NCI-H1694 (cell line): ENCODE measurements at places on chromosomes 1 and 21.

DNA sequence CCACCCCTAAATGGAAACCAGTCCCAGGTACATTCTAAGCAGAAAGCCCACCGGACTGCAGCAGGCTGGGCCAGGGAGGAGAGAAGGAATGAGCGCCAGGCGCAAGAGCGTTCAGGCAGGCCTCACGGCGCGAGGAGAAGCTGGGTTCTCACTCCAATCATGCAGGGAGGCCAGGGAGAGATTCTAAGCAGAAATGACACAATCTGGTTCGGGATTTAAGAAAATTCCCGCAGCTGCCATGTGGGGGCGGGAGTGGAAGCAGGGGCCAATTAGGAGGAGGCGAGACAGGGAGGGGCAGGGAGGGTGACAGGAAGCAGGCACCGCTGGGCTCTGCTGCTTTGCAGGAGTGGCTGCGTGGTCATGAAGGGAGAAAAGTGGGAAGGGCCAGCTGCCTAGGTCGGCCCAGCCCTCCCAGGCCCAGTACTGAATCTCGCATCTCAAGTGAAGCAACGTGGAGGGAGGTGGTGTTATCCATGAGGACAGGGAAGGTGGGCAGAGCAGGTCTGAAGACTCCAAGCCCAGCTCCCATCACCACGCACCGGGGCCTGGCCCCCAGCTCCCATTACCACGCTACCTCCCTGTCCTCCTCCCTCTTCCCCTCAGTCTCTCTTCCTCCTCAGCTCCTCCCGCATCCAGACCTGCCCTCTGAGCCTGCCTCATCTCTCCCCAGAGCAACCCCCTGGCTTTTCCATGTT is 11.8 kb downstream of the NPHP4 start:
- DNase-seq: no peak

GRCh38 chr1:57124768-57125446 is 159.1 kb upstream of the C8B start:
- no peak for DNase-seq

- DNase-seq: no peak
These were observed at the start of gene CD52 for GRCh38 chr1:26317612-26318337. Gene CD52, plus strand, starts transcription at chr1:26317958. Its CDS starts 60 bp downstream, at chr1:26318018.

DNA sequence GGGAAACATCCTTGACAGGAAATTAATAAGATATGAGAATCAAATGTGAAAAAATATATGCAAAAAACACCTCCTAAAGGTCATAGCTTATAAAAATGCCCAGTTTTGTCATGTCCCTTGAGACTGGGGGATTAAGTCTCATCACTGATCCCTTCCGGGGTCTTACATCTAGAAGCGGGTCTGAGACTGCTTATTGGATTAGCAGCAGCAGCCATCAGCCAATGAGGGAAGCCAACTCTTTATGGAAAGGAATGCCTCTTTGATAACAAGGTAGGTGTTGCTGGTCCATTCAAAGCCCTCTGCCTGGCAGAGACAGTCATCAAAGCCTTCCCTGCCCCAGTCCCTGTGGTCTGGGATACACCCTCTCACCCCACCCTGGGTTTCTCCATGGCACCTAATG is 3.9 kb upstream of the CACNA1S start:
- DNase-seq: no peak

- no peak for DNase-seq
These were observed 304.5 kb downstream of the BARHL2 start for GRCh38 chr1:90412563-90412962.

- no peak for DNase-seq
These were observed 51.5 kb downstream of the LUZP1 start for GRCh38 chr1:23116921-23117699.

DNA sequence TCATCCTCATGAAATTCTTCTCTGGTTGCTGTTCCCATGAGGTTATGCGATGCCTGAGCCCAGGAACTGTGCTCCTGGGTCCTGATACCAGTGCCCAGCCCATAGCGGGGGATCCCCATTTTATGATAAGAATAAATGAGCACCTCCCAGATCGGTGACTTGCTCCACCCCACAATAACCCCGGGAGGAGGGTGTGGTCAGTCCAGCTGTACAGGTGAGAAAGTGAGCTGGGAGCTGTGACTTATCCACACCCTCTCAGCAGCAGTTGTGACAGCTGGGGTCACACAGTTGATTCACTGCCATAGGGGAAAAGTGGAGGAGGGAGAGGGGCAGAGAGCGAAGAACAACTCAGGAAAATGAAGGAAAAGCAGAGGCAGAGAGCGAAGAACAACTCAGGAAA is 33.4 kb downstream of the OR2G3 start:
- no peak for DNase-seq

DNA sequence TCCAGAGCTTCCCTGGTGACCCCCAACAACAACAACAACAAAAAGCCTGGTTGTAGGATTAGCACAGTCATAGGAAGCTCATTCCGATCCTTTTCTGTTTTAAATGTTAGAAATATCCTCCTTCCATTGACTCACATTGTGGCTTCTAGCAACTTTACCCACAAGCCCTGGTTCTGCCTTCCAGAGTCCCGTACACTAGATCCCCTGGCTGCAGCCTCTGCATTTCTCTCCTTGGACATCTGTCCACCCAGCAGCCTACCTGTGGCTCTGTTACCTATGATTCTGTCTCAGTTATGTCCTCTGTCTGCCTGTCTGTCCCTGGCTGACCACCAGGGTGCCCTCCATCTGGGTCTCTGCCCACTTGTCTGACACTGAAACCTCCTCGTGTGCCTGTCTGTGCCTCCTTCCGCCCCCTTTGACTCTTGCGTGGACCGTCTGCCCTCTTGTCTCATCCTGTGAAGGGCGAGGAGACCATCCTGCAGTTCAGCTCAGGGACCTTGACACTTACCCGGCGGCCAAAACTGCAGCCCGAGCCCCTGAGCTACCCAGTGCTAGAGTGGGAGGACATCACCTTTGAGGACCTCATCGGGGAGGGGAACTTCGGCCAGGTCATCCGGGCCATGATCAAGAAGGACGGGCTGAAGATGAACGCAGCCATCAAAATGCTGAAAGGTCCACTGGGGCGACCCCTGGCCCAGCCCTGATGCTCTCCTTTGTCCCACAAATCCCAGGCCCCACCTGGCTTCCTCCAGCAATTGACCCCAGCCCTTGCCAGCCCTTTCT is 16.1 kb downstream of the TIE1 start:
- DNase-seq: no peak

DNA sequence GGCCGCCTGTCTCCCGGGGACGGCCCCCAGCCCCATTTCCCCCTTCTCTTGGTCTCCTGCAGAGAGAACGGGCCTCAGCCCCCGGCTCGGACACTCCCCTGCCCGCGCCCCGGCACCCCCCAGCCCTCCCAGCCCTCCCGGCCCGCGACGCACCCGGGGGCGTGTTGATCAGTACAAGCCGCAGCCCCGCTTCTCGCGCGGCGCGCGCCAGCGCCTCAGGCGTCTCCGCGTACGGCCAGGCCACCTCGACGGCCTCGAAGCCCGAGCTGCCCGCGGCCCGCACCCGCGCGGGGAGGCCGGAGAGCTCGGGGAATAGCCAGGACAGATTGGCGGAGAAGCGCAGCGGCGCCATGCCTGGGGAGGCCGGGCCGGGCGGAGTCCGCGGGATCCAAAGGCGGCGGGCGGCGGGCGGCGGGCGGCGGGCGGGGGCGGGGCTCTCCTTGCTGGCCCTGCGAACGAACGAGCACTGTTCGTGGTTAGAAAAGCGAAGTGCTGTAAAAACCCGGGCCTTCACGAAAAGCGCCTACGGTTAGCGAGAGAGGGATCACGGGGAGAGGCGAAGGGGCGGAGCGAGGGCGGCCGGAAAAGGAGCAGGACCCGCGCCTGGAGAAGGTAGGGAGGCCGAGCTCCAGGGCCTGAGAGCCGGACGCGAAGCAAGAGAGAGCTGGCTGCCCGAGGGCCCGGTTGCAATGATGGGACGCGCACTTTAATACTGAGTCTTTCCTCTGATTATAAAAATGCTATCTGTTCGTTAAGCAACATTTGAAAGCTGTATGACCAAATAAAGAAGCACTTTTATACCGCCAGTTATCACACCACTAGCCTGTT is at the start of gene HYI:
Gene HYI (minus strand): TSS at position 490 of the 828 bp plus-strand sequence. CDS start 138 bp downstream, at position 352.
- peak; percentile 7 for DNase-seq

GRCh38 chr1:1302006-1302430 is 5.7 kb downstream of the ACAP3 start:
- DNase-seq: no peak

DNA sequence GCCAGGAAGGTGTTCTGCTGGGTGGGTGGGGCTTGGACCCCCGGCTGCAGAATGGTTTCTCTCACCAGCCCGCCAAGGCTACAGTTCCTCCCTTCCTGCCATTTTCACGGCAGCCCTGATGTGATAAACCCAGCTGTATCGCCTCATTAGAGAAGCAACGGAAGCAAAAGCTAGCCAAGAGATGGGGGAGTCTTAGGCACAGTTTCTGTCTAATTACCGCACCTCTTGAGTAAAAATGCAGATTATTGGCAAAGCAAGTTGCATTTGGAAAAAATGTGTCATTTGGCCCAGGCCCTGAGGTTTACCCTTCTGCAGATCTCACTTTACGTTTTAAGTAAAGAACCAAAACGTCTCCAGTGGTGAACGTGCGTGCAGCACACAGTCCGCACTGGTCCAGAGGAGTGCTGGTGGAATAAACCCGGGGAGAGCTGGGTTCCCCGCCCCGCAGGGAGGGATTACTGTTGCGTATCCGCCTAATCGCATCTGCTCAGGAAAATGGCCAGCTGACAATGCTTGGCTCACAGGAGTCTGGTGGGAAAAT is 109.9 kb downstream of the GALNT2 start:
- peak; percentile 84 for DNase-seq
